ENCODE measurements at places on chromosomes 13 and 19.

DNA sequence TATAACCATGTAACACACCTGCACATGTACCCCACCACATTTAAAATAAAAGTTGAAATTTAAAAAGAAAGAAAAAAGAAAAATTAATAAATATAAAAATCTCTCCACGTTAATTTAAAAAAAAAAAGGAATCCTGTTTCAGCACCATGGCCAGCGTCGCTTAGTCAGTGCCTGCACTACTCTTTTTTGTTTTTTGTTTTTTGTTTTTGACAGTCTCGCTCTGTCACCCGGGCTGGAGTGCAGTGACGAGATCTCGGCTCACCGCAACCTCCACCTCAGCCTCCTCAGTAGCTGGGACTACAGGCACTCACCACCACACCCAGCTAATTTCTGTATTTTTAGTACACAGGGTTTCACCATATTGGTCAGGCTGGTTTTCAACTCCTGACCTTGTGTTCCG lies 835.9 kb downstream of the UQCRFS1 start:
- peak; percentile 43 for DNase-seq

- DNase-seq: no peak
Observed at GRCh38 chr13:42214446-42214845, 57.5 kb upstream of the AKAP11 start.

DNA sequence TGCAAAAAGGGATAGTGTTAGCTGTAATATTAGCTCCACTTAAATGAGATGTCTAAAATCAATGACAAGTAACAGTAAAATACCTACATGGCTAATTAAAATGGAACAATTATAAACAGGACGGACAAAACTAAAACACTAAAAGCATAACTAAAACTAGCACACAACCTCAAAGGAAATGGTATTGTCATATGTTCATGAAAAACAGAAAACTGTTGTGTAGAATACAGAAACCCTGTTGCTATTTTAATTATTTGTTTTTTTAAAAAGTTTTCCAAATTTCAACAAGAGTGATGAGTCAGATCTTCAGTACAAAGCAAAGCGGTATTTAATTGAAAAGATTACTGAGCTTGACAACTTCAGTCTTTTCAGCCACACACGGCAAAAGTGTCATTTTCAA lies 4.2 kb downstream of the RCBTB2 start:
- no peak for DNase-seq

GRCh38 chr19:33235996-33236350 lies 10.3 kb upstream of the SLC7A10 start:
- DNase-seq: no peak

- DNase-seq: peak; percentile 94
Observed at GRCh38 chr19:37468961-37469777, at the start of gene ZNF570. Gene ZNF570 (plus strand): TSS chr19:37469356. CDS start chr19:37470355, 999 bp downstream.

DNA sequence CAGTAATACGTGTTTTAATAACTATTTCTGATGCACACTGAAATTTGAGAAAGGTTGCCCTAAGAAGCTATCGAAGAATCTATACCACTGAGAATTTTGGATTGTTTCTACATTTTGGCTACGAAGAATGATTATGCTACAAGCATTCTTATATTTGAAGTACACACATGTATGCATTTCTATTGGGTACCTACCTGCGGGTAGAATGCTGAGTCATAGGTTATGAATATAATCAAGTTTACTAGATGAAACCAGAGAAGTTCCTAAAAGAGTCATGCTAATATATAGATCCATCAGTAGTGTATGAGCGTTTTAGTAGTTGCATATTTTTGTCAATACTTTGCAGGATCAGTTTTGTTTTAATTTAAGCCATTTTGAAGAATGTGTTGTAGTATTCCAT lies 62.0 kb upstream of the PCDH20 start:
- no peak for DNase-seq

GRCh38 chr13:51912511-51913225 lies 50.9 kb downstream of the CCDC70 start:
- no peak for DNase-seq

- no peak for DNase-seq
Observed at GRCh38 chr13:101327871-101328270, 88.4 kb downstream of the NALCN start.

- DNase-seq: no peak
Observed at GRCh38 chr13:30985637-30986205, 53.3 kb downstream of the TEX26 start.

DNA sequence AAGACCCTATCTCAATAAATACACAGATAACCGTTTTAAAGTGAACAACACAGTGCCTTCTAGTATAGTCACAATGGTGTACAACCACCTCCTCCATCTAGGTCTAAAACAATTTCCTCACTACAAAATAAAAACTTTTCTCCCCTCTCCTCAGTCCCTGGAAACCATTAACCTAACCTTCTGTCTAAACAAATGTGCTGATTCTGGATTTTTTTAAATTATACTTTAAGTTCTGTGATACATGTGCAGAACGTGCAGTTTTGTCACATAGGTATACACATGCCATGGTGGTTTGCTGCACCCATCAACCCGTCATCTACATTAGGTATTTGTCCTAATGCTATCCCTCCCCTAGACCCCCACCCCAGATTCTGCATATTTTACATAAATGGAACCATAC lies 9.8 kb upstream of the ZBTB45 start:
- no peak for DNase-seq

Measured in neural progenitor cell (in vitro differentiated cells).